ENCODE measurements at places on chromosomes 16 and 17.
A peak's percentile ranks its signal among the peaks of the same experiment; 100 is the strongest.

GRCh38 chr16:3665508-3665907 lies 11.0 kb downstream of the DNASE1 start:
- DNase-seq = no peak

GRCh38 chr17:18888766-18889290 lies 30.9 kb downstream of the PRPSAP2 start:
- no peak for DNase-seq

GRCh38 chr16:89147085-89147817 lies 24.3 kb upstream of the CDH15 start:
- DNase-seq = no peak

- no peak for DNase-seq
Observed at GRCh38 chr16:4218202-4218601, 23.7 kb downstream of the SRL start.

DNA sequence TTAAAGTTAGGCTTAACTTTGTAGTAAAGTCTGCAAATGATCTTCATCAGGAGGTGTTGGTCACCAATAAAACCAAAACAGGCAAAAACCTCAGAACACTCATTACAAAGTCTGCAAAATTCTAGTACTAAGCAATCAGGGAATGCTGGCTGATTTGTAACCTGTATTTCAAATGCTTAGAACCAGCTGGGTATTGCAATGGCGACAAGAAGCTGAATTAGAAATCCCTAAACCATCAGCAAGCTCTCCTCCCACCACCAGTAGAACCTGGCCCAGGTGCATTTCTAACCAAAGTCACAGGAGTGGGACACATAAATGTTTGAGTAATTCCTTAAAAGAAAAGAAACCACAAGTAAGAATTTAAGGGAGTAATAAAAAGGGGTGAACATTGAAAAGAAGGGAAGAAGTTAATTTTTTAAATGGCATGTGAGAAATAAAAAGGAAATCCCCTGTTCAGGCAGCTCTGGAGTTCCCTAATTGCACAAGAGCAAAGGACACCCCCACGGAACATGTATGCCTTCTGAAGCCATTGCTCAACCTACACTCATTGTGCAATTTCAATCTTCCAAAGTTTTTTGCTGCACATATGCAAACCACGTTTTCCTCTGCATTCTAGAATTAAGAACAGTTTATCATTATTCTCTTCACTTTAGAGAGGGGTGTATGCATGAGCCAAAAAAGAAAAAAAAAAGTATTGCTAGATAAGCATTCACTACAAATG lies 102.9 kb downstream of the HIC1 start:
- no peak for DNase-seq

DNA sequence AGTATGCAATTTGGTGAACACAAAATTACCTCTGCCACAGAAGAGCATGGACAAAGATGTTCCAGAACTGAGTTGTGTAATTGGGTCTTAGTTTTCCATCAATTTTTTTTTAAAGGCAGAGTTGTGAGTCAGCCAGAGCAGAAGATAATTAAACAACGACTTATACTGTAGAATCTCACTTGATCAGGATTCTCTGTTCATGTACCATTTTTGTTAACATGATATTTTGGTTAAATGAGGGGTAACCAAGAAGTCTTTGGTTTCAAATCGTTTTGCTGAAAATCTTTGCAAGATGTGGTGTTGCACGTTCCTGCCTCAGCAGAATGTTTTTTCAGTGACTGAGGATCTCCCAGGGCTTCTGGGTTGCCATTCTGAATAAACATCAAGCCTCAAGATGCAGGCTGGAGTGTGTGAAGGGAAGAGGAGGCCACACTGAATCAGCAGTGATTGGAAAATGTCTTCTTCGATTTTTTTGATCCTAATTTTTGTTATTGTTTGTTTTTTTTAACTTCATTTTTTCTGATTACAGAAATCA lies 232.6 kb upstream of the IRX3 start:
- DNase-seq = no peak

DNA sequence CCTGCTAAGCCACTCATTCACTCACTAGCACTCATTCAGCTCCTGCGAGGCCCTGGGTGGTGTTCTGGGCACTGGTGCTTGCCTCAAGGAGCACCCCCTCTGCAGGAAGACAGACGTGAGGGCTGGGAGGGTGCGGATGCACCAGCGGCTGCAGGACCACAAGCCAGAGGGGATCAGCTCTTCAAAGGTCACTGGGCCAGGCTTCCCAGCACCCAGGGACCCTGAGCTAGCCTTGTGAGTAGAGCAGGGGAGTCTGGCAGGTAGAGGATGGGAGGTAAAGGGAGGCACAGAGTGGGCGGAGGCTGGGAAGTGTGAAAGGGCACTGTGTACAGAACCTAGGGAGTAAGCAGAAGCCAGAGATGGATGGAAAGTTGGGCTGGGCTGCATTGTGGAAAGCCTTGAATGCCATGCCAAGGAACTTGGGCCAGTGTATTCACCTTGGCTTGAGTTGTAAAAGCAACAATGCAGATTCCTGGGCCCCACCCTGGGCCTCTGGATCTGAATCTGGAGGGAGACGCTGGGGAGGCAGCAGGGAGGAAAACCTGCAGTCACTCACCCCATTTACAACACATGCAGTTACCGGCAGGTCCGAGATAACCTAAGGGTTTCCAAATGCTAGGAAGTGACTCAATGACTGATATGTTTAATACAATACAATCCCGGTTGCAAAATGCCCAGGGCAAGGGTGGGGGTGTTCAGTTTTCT lies 1.7 kb downstream of the IL4R start:
- DNase-seq = peak; percentile 83

DNA sequence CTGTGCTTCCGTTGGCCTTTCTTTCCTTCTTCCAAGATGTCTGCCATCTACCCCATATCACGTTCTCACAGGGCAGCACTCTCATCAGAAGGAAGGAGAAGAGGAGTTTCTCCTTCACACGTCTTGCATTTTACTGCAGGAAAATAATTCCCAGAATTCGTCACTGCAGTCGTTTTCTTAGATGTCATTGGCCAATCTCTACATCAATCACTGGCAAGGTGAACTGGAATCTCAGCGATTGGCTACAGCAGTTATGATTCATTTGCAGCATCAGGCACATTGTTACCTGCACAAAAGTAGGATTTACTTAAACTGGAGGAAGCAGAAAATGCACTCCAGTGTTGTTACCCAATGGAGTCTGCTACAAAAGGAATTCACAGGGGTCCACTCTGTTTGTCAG lies 277.2 kb upstream of the RBFOX1 start:
- no peak for DNase-seq

DNA sequence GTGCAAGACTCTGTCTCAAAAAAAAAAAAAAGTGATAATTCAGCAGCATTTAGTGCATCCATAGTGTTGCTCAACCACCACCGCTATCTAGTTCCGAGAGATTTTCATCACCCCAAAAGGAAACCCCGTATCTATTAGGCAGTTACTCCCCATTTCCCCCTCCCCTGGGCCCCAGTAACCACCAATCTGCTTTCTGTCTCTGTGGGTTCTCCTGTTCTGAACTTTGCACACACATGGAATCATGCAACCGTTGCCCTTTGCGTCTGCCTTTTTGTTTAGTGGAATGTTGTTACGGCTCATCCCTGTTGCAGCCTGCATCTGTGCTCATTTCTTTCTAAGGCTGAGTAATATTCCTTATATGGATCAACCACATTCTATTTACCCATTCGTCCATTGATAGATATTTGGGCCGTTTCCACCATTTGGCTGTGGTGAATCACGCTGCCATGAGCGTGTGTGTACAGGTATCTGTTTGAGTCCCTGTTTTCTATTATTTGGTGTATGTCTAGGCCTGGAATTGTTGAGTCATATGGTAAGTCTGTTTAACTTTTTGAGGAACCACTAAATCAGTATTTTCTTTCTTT lies 8.7 kb upstream of the SYNGR2 start:
- DNase-seq = no peak

GRCh38 chr17:82931699-82932517 lies 92.1 kb upstream of the ZNF750 start:
- peak; percentile 62 for DNase-seq

GRCh38 chr17:70517816-70518215 lies 348.5 kb downstream of the KCNJ2 start:
- DNase-seq = no peak

- no peak for DNase-seq
Observed at GRCh38 chr16:89319631-89319885, 102.1 kb downstream of the ZNF778 start.

DNA sequence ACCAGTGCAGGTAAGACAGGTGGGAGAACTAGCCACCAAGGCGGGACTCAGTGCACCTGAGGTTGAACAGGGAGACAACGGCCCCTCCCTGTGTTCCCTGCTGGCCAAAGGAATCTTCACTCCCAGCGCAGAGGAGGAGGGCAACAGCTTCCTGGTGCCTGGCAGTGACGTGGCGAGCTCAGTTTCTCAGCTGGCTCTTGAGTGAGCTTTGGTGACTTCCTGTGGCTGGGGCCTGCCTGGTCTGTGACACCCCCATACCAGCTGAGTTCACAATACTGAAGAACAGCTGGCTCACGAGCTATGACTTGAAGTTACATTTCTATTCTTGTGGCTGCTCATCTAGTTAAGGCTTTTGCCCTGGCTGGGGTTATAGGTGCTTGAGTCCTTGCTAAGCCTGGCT lies 26.1 kb downstream of the WNT9B start:
- no peak for DNase-seq

GRCh38 chr16:31064882-31065461 lies 9.1 kb downstream of the ZNF668 start:
- peak; percentile 97 for DNase-seq

- DNase-seq = no peak
Observed at GRCh38 chr17:79298799-79299198, 224.2 kb downstream of the ENGASE start.

DNA sequence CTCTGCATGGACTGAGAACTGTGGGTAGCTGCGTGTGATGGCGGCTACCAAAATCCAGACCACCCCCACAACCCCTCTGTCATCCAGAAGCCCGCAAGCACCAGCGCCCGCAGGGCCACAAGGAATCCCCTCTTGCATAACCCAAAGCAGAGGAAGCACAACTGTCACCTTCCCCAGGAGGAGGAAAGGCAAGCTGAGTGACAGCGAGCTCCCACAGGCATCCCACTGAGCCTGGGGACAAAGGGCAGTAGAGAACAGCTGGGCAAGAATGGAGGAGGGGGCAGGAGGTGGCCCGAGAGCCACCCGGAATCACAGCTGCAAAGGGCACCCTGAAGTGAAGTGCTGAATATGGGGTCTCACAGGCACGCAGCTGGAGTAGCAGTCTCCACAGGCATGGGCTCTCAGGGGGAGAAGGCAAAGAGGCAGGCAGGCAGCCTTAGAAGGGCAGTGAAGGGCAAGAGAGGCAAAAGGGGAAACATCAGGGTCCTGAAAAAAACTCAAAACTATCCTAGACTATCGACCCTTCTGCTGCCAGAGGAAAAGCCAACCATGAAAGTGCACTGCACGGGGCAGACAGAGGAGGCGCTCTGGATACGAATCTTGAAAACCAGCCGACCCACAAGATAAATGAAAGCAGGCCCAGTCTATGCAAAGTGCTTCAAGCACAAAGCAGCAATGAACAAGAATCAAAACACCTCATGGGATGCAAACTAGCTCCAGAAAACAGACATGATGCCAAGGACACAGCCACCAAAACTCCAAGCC lies 17.1 kb downstream of the USP36 start:
- no peak for DNase-seq

DNA sequence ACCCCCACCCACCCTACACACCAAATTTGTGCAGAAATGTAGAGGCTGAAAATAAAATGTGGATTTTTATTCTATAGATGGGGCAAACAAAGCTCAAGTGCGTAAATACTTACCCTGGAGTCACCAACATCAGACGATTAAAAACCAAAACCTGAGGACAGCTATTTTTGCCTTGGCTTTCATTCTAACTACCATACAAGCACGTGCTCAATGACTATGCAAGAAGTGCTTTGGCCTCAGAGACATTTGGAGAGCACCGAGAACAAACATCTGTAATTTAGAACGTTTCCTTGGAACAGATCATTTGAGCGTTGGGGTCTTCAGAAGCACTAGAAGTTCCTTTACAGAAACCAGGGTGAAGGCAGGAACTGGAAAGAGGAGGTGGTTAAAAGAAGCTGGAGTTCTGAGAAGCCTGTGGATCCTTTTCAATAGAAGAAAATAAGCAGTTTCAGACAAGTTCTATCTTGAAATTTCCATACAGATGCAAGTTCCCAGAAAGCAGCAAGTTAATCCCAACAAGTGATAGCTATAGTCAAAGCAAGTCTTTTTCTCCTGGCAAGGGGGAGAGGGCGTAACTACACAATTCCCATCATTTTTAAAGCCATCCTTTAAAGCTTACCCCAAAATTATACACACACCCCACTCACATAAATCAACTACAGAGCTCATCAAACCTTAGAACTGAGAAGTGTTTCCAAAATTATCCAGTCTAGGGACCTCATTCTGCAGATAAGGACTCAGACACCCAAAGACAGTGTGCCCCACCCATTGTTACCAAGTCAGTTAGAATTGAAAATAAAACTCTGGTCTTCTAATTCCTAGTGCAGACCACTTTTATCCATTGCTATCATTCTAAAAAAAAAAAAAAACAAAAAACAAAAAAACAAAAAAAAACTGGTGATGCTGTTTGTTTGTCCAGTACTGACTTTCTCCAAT lies 29.6 kb upstream of the CDRT4 start:
- DNase-seq = no peak

- no peak for DNase-seq
Observed at GRCh38 chr17:63659850-63660249, 37.6 kb downstream of the MAP3K3 start.

- DNase-seq = no peak
Observed at GRCh38 chr16:11252482-11252931, 3.5 kb downstream of the SOCS1 start.

DNA sequence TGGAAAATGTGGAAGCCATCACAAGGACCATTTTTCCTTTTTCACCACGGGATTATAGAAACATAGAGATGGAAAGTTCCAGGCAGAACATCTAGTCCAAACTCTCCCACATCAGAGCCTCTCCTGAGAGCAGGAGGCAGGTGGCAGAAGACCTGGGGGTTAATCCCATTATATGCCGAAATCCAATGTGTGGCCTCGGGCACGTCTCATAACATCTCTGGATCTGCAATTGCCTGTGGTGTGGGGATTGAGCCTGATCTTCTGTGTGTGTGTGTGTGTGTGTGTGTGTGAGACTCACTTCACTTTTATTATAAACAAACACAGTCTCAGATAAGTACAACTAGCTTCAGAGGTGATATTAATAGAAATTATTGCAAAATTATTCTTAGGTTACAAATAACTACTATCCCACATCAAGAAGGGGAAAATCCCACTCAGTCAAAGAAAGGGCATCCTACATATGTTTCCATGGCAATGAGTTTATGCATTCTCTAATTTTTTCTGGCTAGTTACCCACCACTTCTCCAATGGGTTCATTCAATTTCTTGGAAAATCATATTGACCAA lies 199.1 kb downstream of the FOXL1 start:
- DNase-seq = no peak
